CD14-positive monocyte (primary cell): ENCODE measurements at places on chromosomes 5 and 9.

GRCh38 chr5:77847814-77848290, 71.7 kb upstream of the TBCA start:
- DNase-seq, result no peak

DNA sequence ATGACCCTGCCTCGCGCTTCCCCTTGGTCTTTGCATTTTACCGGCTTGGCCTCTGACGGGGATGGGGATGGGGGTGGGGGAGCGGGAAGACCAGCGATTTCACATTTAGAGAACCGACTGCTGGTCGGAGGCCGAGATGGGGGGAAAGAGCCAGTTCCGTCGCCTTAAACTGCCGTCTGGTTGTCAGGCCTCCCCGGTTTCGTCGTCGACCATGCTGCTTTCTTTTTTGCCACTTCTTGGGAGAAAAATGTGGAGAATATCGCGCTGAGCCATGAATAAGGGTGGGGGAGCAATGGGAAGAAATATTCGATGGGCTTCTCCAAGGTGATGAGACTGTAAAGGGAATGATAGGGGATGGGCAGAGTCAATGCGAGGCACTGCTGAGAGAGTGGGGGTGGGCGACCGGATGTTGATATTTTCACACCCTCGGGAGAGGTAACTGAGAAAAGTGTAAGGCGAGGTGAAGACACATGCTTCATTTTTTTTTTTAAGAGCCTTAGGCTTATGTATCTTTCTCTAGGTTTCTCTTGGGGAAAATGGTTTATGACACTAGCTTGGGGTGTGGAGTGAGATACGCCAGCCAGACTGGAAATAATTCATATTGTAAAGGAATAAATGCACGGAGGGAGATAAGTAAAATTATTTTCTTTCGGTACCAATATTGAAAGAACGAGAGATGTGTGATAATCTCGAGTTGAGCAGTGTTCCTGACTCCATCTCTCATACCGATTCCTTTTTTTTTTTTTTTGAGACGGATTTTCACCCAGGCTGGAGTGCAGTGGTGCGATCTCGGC, 1.1 kb downstream of the KIF2A start:
- peak; percentile 36 for DNase-seq

DNA sequence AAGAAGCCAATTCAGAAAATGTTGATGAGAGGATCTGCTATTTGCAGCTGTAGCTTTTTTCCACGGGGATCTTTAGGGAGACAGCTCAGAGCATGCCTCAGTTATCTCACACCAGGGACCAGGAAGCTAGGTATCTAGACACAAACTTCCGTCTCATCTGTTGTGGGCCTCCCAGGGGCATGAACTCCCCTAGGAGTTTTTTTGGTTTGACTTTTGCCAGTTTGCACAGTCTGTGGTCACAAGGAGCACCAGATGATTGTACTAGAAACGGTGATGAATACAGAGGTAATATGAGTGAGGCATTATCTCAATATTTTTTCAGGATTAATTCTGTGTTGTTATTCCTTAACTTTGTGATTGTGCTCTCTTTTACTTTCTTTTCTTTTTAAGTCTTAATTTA, 533.2 kb upstream of the SEMA6A start:
- DNase-seq, result no peak

DNA sequence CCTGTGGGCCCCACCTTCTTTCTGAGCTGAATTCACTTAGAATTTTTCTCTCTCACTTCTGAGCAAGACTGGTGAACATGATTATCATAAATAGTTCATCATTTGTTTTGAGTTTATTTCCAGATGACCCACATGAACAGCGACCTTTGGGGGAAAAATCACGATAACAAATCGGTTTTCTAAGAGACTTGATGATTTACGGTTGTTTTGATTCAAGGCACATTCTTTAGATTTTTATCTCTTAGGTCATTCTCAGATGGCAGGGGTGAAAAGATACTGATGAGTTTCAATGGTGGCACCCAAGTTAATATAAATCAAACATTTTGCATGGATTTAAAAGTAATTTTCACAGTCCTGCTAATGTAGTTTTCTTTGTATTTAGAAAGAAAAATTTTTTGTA, 95.1 kb downstream of the DMXL1 start:
- no peak for DNase-seq

- DNase-seq, result no peak
These were observed 23.4 kb downstream of the WNK2 start for GRCh38 chr9:93207326-93207814.

GRCh38 chr5:22938362-22938761, 85.2 kb upstream of the CDH12 start:
- no peak for DNase-seq

GRCh38 chr5:38509185-38509584, 47.3 kb downstream of the LIFR start:
- no peak for DNase-seq

- no peak for DNase-seq
These were observed 164.1 kb upstream of the ZNF618 start for GRCh38 chr9:113712053-113712452.

- DNase-seq, result no peak
These were observed 662.9 kb upstream of the ZNF608 start for GRCh38 chr5:125409234-125409860.

DNA sequence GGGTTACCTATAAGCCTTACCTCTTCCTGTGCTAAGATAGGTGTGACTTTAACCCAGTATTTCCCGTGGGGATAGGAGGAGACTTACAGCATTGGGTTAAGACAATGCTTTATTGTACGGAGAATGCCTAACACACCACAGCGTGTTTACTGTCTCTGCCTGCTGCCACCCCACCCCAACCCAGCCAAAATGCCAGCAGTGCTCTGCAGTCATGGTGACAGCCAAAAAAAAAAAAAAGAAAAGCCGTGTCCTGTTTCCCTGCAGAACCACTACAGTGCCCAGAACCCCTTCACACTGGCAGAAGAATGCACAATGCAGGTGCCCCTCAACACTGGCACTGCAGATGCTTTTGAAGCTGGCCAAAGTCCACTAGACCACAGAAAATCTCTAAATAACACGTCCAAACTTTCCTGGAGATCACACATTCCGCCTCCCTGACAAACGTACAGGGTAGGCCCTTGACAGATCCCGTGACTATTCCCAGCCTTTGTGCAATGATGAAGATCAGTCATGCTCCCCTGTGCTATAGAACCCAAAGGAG, 102.2 kb downstream of the SERINC5 start:
- no peak for DNase-seq

GRCh38 chr5:72281764-72282499, 38.1 kb downstream of the MRPS27 start:
- no peak for DNase-seq

- peak; percentile 1 for DNase-seq
These were observed at the start of gene SEMA6A for GRCh38 chr5:116574367-116575325. SEMA6A (minus strand) TSS chr5:116574823; CDS start chr5:116504944, 69,879 bp downstream.

GRCh38 chr5:138655530-138656190, 80.5 kb upstream of the HSPA9 start:
- no peak for DNase-seq

GRCh38 chr5:32274548-32275395, 38.0 kb downstream of the MTMR12 start:
- DNase-seq, result no peak

GRCh38 chr9:109158651-109159050, 8.4 kb downstream of the FRRS1L start:
- no peak for DNase-seq

DNA sequence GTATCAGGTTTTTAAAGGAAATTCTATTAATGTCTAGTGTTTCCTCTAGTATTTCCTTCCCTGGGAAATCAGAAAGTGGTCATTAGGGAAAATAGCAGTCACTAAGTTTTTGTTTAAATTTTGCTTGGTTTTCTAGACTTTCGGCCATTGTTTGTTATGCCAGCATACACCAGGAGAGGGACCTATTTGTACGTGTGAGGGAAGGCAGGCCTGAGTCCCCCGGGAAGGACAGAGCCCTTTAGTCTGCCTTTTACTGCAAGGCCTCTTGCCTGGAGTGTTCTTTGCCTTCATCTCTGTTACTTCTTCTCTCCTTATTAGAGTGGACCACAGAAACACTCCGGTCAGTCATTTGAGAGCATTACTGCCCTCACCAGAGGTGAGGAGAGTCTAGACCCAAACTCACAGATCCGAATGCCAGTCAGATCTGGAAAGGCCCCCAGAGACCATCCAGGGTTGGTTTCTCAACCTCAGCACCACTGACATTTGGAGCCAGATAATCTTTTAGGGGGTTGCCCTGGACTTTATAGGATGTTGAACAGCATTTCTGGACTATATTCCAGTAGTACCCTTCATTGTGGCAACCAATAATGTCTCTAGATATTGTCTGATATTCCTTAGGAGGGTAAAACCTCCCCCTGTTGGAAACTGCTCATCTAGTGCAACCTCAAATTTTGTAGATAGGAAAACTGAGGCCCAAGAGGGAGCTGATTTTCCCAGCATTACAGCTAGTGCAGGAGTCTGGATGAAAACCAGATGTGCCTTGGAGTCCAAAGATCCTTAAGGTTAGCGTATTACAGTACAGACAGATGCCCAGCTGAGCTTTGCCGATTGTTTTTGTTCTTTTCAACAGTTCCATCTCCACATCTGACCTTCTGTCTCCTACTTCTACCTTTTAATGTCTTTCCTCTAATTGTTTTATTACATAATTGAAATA, 93.0 kb upstream of the NIPAL4 start:
- no peak for DNase-seq

DNA sequence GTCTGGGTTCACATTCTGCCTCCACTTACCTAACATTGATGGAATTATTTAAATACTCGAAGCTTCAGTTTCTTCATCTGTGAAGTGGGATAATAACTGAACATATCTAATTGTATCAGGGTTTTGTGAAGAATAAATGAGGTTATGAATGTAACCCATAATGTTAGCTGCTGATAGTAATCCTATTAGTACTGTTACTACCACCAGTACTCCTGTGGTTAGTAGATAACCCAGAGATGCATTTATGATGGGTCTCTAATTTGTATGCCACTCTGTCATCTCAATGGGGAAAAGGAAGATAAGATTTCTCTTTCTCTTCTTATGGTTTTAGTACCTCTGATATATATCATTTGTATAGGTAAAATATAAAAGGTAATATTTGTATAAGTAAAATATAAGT, 16.0 kb downstream of the CPEB4 start:
- no peak for DNase-seq

DNA sequence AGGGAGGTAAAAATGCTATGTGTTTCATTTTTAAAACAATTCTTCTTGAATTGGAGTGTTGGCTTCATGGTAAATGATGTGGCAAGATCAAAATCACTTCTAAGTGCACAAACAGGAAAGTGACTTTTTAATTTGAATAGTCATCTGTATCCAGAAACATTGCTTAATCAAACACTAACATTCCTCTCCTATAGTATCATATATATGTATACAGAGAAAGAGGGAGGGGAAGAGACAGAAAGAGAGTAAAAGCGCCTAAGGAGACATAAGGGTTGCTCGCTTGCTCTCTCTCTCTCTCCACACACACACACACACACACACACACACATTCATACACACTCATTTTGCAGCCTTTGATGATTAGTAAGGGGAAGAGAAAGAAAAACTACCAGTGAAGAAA, 95.4 kb upstream of the PRDM9 start:
- DNase-seq, result no peak

DNA sequence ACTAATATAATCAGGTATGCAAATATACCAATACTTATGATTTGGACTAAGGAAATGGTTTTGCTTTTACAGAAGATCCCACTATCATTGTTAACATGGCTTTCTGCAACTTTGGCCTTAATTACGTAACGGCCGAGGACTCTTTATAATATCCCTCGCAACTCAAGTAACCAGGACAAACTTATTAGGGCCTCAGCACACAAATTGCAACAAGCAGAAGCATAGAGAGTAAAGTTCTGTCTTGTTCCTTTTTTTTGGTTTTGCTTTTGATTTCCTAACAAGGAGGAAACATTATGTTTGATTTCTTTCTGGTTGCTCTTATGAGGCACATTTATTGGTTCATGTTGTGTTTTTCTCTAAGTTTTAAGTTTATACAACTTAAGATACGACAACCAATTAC, 60.4 kb downstream of the RORB start:
- DNase-seq, result peak; percentile 33

DNA sequence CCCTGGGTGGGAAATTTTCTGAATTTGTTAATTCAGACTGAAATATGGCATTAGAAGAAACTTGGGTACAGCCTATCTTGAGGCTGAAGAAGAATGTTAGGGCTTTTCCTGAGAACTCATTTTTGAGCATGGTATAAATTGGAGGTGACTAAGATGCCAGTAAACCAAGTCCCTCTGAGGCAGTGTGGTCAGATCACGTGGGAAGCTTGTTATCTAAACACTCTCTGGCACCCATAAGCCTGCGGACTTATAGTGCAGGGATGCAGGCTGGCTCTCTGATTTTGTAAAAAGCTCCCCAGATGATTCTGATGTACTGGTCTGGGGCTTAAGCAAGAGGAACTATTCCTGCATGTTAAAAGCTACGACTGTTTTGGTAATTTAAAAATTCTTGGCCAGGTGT, 34.3 kb downstream of the MTMR12 start:
- DNase-seq, result no peak

- no peak for DNase-seq
These were observed 135.5 kb downstream of the SEC61B start for GRCh38 chr9:99357575-99357974.

DNA sequence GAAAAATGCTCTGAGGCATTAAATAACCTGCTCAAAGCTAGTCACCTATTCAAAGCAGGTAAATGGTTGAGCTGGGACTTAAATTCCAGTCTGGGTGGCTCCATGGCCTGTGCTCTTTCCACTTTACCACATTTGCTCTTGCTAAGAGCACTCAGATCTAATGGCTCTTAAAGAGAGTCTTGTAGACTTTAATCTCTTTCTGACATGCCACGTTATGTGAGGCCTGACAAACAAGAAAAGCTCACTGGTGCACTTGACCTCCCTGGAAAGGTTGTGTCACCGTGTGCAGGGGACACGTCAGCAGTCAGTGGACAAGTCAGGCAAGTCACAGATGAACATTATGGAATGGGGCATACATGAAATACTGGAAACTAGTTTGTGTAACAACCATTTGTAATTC, 129.9 kb upstream of the RPS23 start:
- DNase-seq, result no peak

DNA sequence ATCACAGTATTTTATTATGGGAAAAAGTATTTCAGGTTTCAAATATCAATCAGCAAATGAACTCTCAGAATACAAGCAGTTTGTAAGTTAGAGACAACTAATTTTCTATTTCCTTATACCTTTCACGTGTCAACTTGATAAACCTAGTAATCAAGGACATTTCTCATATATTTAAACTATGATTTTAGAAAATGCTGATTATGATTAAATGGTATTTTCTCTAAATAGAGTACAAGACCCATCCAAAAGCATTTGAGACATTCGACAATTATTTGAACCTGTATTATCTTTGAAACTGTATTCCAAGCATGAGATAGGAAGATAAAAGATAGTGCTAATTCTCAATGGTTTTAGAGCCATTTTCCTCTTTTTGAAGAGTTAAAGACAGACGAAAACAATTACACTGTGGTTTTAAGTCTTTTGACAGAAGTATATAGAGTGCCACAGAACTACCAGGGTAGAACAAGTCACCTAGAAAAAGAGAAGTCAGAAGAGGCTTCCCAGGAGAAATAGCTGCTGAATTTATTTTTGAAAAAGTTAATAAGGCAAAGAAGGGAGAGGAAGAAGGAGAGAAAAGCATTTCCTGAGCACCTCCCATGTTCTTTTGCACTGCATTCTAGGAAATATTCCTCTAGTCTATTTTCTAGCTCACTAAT, 5.6 kb downstream of the MEIKIN start:
- DNase-seq, result no peak

- DNase-seq, result no peak
These were observed 46.5 kb downstream of the EPB41L4A start for GRCh38 chr5:112372543-112372942.

- no peak for DNase-seq
These were observed at the start of gene RORB for GRCh38 chr9:74496819-74497747. RORB (plus strand) TSS chr9:74497335; CDS start chr9:74497977, 642 bp downstream.
